ENCODE measurements at places on chromosomes 1 and 21.

DNA sequence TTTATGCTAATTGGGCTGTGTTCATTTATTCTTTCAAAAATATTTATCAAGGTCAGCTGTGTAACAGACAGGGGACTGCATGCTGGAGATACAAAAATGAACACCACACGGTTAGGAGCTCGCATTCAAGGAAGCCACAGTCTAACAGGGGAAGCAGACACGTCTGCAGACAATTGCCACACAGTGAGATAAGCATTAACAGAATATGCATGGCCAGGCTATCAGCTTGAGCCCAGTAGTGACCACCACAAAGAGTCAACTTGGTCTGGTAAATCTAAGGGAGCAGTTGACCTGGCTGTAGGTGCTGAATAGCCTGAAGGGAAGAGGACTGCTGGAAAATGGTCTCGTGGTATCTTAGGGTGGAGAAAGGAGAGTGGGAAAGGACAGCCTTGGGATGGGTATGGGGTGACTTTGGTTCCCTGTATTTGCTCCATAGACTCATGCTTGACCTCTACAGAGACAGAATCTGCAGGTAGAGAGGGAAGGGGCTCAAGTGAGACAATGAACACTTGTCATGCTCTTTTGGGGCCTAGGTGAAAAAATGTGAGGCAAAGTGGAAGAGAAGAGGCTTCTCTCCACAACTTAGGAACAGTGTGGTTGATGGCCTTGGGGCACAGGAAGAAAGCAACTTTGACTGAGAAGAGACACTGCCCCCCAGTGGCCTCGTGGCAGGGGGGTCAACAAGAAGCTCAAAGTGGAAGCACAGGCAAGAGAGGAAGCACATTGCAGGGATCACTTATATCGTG is 7.6 kb upstream of the NPL start:
- peak; percentile 33 for DNase-seq

DNA sequence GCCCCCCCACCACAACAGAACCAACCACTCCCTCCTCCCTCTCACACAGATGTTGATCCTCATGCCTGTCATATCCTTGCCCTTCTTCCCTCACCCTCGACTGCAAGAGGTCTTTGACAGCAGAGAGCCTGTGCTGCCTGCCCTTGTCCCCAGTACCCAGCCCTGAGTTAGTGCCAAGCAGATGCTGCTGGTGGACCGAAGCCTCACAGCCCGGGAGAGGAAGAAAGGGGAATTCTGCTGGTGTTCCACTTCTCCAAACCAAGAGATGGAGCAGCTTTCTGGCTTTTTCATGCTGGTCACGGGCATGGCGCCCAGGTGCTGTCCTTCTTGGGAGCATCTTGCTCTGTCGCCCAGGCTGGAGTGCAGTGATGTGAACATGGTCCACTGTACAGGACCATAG is 69.1 kb downstream of the SLC66A1 start:
- no peak for DNase-seq

GRCh38 chr1:64878931-64879611 is 87.3 kb downstream of the JAK1 start:
- DNase-seq = no peak

DNA sequence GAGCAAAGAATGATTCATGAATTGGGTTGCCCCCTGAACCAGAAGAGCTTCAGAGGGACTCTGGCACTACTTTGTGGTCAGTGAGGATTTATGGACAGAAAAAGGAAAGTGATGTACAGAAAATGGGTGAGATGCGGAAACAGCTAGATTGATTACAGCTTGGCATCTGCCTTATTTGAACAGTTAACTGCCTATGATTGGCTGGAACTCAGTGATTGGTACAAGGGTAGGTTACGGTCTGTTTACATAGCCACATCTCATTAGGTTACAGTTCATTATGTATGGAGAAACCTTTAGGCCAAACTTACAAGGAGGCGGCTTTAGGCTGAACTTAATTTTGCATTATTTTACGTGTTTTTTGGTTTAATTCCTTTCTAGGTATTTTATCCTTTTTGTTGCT is 29.0 kb upstream of the RHOU start:
- DNase-seq = no peak

DNA sequence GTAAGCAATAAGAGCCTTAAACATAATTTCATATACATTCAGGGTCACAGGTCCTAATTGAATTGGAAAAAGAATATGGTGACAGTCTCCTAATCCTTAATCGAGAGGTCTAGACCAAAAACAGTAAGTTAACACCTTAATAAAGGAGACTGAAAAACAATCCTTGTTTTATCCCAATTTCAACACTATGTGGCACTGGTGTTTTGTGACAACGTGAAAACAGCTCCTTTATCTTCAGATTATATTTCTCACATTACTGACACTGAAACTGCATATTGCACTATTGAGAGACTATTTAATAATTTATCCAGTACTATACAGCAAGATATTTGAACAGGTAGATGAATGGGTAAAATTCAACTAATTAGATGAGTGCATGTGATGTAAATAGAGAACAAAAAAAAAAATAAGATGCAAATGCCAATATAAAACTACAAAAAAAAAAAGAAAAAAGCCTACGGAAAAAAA is 34.1 kb downstream of the TP53BP2 start:
- DNase-seq = peak; percentile 25

DNA sequence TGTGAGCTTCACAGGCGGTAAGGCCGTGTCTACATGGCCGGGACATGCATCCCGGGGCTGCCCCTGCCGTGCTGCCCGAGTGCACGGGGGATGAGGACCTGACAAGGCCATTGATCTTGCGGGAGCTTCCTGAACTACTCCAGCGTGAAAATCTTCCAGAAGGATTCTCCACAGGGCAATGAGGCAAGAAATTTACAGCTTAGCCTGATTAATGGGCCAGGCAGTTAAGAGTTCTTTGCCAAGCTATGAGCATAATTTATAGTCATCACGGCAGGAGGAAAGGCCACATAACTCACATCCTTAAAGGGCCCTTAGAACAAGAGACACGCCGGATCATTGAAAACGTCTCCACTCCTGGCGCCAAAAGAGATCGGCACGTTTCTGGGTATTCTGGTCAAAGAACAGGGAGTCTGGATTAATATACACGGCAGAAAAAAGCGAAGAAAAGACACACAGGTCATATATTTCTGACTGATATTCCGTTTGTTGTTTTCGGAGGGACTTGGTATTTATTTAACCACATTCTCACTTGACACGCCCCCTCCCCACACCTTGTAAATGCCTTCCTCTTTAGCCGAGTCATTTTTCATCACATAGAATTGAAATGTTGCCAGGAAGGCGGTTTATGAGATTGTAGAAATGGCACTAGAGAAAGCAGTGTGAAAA is 180.5 kb downstream of the DYRK1A start:
- DNase-seq = no peak

DNA sequence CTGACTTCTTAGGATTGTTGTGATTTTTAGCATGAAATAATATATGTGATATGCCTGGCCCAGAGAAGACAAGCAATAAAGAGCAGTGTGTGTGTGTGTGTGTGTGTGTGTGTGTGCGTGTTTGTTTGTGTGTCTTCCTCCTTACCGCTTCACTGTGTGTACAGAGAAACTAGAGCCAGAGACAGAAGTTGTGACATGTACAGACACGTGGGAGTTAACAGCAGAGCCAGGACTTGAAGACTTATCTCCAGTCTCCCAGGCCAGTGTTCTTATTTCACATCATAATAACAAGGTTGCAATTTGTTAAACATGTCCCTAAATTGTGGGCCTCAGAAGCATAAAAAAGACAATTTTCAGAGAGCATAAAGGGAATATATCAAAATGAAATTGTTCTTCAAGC is 192.0 kb upstream of the JUN start:
- DNase-seq = no peak

- no peak for DNase-seq
Observed at GRCh38 chr1:240906477-240906876, 294.5 kb upstream of the GREM2 start.

GRCh38 chr1:200912737-200913407 is 18.2 kb downstream of the INAVA start:
- DNase-seq = no peak

DNA sequence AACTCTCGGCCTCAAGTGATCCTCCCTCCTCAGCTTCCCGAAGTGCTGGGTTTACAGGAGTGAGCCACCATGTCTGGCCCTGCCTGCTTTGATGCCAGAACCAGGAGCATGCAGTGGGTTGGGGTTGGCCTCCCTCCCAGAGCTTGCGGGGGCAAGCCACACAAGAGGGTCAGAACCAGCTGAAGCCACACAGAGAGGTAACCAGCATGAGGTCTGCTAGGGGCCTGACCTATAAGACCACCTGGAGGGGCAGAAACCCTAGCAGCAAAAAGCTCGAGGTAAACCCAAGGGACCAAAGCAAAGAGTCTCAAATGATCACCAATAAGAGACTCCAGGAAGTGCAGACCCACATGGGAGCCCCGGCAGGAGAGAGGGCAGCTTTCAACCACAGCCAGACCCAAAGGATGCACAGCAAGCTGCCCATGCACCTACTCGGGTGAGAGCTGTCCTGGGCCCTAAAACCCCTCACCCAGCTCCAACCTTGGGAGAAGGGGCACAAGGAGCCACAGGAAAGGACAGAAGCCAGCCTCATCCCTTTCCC is 81.2 kb downstream of the TOMM20 start:
- DNase-seq = no peak

DNA sequence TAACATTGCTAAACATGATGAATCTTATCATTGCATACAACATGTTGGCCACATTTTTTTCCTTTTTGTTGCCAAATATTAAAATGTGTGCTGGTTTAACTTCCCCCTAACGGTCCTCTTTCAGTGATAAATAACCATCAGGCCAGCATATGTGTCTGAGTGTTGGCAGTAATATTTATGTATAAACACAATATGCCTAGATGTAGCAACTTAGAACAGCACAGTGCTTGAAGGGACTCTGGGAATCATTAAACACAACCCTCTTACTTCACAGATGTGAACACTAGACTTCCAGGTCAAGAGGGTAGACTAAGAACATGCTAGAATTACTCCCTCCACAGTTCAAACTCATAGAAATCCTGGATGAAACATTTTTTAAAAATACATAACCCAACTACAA is 581.8 kb downstream of the PLPP3 start:
- no peak for DNase-seq

GRCh38 chr21:37223804-37224345 is 43.3 kb downstream of the VPS26C start:
- DNase-seq = no peak

- no peak for DNase-seq
Observed at GRCh38 chr21:42688841-42689371, 35.5 kb downstream of the PDE9A start.

All from stromal cell of bone marrow (primary cell).